Body of pancreas (tissue), 4 donors: ENCODE measurements at places on chromosomes 11 and 22. TPM values are rescaled to one million over a fixed set of nuclear protein-coding genes. Genes with fewer than 3 reads are reported as not detected.

DNA sequence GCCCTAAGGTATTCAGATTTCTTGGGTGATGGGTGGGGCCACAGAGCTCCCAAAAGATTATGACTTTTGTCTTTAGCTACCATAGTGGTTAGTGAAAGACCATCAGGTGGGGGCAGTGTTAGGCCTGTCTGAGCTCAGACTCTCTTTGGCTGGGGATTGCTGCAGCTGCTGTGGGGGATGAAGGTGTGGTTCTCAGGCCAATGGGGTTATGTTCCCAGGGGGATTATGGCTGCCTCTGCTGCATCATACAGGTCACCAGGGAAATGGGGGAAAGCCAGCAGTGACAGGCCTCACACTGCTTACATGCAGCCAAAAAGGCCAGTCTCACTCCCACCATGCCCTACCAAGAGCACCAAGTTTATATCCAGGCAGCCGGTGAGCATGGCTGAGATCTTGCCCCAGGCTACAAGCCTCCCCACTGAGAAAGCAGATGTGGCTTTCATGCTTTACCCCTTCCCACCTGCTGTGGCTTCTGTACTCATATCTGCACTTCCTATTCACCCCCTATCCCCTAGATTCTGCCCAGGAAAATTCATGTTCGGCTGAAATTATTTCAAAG, 24.8 kb downstream of the CNTF start:
- DNase-seq: no peak

DNA sequence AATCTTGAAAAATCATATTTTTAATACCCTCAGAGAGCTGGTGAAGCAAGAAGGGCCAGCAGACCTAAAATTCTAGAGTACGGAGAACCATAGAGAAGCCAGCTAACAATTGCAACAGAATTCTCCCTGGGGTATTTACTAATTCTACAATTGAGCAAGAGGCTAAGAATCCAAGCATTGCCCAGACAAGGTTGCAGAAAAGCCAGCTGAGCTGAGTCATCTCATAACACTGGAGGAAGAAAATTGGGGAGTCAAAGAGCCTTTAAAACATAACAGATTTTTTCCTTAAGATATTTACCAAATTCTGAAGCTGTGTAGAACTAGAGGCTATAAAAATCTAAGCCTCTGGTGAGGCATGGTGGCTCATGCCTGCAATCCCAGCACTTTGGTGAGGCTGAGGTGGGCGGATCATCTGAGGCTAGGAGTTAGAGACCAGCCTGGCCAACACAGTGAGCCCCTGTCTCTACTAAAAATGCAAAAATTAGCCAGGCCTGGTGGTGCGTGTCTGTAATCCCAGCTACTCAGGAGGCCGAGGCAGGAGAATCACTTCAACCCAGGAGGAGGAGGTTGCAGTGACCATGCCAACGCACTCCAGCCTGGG, 13.6 kb upstream of the TMEM216 start:
- no peak for DNase-seq

DNA sequence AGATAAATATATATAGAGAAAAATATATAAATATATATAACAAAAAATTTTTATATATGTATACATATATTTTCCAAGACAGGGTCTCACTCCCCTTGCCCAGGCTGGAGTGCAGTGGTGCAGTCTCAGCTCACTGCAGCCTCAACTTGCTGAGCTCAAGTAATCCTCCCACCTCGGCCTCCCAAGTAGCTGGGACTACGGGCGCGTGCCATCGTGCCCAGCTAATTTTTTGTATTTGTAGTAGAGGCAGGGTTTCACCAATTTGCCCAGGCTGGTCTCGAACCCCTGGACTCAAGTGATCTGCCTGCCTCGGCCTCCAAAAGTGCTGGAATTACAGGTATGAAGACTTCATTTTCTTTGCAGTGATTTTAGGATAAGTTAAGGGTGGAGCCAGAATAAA, 38.9 kb upstream of the SEPTIN5 start:
- DNase-seq: no peak

GRCh38 chr11:43574949-43575912, 105.3 kb upstream of the HSD17B12 start:
- DNase-seq: no peak

GRCh38 chr11:122853971-122854446, 15.7 kb downstream of the CRTAM start:
- peak; percentile 49 for DNase-seq

DNA sequence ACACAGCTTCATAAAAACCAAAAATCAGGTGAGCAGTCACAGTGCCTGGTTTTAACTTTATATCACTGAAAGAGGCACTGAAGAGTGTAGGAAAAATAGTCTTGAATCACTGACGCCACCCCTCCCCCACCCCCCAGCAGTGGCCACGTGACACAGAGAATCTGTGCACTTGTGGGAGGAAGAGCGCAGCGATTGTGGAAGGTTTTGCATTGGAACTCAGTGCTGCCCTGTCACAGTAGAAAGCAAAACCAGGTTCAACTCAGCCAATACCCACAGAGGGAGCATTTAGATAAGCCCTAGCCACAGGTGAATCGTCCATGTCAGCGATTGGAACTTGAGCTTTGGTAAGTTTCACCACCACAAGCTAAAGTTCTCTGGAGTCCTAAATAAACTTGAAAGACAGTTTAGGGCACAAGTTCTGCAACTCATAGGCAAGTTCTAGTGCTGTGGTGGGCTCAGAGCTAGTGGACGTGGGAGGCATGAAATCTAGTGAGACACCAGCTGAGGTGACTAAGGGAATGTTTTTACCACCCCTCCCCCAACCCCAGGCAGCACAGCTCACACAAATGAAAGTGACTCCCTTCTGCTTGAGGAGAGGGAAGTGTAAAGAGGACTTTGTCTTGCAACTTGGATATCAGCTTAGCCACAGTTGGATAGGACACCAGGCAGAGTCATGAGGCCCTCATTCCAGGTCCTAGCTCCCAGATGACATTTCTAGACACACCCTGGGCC, 13.3 kb downstream of the OR52B2 start:
- no peak for DNase-seq

DNA sequence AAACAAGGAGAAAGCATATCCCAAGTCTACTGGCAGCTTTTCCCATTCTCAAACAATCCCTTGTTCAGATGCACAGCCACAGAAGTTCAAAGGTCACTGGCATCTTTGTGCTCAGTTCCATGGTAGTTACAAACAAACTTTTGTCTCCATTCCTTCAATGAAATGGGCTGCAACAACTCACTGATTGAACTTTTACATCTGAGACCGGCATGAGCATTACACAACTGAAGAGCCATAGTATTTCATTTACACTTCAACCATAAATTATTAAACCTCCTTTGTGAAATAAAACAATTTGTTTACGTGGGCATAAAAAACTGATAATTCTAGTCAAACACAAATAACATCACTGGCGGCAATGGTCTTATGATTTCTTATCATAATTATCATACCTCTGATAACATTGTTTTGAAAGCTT, 67.8 kb upstream of the ARHGAP32 start:
- no peak for DNase-seq

DNA sequence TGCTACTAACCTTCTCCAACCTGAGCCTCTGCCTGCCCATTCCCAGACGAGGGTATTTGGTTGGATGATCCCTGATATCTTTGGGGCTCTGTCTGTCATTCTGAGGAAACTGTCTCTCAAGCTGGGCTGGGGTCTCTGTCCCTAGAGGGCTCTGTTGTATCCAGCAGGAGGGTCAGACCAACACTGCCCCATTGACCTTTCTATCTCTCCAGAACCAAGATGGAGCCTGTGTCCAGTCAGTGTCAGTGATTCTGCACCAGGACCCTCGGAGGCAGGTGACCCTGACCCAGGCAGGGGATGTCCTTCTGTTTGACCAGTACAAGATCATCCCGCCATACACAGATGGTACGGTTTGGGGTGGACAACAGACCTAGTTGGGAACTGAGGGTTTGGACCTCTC, 21.9 kb downstream of the OTOG start:
- DNase-seq: no peak

- no peak for DNase-seq
Observed at GRCh38 chr22:35257002-35257320, 332 bp upstream of the HMGXB4 start.

GRCh38 chr11:77046060-77046501, 11.9 kb downstream of the B3GNT6 start:
- DNase-seq: peak; percentile 69

DNA sequence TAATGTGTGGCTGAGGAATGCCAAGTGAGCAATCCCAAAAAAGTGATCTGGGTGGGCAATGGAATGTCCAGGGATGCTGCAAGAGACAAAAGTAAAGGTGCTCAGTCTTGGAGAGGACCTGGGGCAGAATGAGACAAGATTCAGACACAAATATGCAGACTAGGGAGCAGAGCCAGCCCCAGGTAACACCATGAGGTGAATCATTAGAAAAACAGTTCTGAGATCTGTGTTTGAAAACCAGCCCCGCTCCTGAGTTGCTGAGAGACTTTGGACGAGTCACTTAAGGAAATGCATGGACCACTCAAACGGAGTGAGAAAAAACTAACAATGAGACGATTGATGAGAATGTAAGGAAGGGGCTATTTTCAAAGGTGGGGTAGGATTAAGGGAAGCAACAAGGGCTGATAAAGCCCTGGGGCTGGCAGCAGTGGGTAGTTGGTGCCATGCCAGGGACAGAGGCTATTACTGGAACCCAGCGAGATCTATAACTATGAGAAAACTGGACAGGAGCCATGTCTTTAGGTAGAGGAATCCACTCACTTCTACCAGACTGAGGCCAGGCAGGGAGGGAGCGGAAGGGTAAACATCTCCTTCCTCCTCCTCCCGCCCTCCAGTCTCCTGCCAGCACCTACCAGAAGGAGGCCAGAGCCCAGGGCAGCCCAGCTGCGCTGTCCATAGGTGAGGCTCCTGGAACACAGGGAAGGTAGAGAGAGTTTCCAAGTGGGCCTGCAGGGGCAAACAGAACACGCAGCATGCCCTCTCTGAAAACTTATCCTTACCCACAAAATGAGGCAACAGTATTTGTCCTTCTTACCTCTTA, 130.4 kb upstream of the TEAD1 start:
- DNase-seq: no peak

DNA sequence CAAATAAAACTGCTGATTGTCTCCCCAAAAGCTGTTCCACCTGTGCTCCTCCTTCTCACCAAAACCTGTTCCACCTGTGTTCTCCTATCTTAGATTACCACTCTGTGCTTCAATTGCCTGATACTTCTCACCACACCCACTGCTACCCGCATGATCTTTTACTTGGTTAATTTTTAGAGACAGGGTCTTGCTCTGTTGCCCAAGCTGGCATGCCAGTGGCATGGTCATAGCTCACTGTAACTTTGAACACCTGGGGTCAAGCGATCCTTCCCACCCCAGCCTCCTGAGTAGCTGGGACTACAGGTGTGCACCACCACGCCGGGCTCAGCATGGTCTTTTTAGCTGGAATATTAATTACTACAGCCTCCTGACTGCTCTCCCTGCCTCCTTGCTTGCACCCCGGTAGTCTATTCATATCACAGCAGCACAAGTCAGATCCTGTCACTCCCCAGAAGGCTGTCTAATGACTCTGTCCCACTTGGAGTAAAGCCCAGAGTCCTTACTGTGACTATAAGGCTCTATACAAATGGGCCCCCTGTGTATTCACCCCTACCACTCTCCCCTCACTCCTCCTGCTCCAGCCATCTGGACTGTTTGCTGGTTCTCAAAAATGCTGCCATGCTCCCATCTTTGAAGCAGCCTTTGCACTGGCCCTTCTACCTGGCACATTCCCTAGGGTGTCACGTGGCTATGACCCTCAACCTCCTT, 3.5 kb downstream of the C11orf91 start:
- DNase-seq: no peak

KRTAP5-2 gene
- total RNA-seq: not detected

MUC6 gene
- total RNA-seq: 101 TPM

CYB5R2 gene
- total RNA-seq: not detected

PGA3 gene
- not detected for total RNA-seq

C11orf86 gene
- not detected for total RNA-seq
